PC-9 (cell line): ENCODE measurements at places on chromosomes 1 and 21. TPM values are rescaled to one million over a fixed set of nuclear protein-coding genes. Genes with fewer than 3 reads are reported as not detected.

The VWA5B1 gene
- total RNA-seq = not detected in 2 replicates

The AIM2 gene
- not detected in 2 replicates for total RNA-seq

The TSPEAR gene
- total RNA-seq = not detected in 2 replicates

The GLMN gene
- 7.4 and 8.0 TPM in 2 replicates for total RNA-seq

The STYXL2 gene
- total RNA-seq = not detected in 2 replicates

The SYTL1 gene
- 43.7 and 49.8 TPM in 2 replicates for total RNA-seq

The CCT3 gene
- total RNA-seq = 272 and 317 TPM in 2 replicates

The CHD5 gene
- total RNA-seq = 0.50 and 0.63 TPM in 2 replicates

The TAS1R1 gene
- total RNA-seq = not detected in 2 replicates
